ENCODE measurements at places on chromosomes 3 and 15.

DNA sequence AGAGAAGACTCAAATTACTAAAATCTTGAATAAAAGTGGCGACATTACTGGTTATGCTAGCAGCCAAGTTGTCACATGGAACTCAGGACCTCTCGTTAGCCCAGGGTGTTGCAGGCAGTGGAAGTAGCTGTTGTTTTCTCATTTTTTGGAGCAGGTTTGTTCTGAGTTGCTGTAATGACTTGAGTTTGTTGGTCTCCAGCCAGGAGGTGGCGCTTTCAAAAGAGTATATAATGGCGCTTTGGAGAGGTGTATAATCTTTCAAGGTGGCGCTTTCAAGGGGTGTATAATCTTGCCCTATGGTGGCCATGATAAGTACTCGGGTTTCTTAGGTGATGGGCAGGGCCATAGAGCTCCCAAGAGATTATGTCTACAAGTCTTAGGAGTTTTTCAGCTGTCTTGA lies 632.7 kb downstream of the NTRK3 start:
- no peak for DNase-seq

GRCh38 chr3:149340310-149340933 lies 7.0 kb upstream of the TM4SF18 start:
- peak; percentile 82 for DNase-seq

GRCh38 chr3:32990116-32990515 lies 38.7 kb downstream of the CCR4 start:
- no peak for DNase-seq

GRCh38 chr3:146218880-146219866 lies 31.7 kb downstream of the PLSCR4 start:
- peak; percentile 68 for DNase-seq

GRCh38 chr3:59660852-59661625 lies 611.2 kb upstream of the CFAP20DC start:
- DNase-seq: no peak

DNA sequence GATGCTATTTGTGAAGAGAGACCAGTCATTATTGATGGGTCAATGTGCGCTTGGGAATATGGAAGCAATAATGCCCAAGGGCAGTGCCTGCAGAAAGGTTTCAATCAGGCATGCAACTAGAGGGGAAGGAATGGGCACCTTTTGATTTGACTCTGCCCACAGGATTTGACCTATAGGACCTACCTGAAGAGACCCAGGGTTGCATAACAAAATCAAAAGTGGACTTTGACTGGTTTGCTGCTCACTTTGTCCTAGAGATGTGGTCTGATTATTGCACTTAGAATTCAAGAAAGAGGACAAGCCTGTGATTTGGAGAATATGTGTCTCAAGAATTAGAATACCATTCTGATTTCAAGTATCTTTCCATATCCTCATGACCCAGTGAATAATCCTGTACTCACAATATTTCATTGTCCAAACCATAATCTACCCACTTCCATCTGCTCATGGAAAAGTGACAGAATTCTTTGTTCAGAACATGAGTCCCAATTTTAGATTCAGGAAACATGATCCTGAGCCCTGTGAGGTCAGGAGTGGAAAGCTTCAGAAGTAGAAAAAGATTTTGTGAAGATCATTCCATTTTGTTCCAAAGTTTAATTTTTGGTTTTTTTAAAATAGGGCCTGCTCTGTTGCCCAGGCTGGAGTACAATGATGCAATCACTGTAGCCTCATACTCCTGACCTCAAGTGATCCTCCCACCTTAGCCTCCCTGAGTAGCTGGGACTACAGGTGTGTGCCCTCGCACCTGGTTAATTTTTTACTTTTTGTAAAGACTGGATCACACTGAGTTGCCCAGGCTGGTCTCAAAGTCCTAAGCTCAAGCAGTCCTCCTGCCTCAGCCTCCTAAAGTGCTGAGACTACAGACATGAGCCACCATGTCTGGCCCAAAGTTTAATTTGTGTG lies 151.3 kb upstream of the NR2E3 start:
- DNase-seq: no peak

- peak; percentile 11 for DNase-seq
These were observed 80.1 kb downstream of the AQR start for GRCh38 chr15:34889476-34889875.

DNA sequence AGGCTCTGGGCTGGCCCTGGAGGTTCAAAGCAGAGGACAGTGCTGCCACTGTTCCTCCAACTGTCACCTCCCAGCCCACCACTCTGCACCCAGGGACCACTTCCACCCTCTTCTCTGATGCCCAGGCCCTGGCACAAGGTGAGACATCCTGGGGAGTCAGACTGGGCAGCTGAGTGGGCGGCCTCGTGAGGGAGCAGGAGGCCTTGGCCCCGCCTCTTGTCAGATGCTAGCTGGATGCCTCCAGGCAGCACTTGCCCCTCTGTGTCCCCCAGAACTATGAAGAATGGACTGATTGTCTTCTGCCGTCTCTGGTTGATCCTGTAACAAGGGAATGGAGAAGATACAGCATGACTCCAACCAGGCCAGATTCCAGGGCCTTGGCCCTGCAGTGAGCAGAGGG lies 191.0 kb upstream of the LINGO1 start:
- no peak for DNase-seq

GRCh38 chr15:82139823-82140268 lies 94.0 kb upstream of the MEX3B start:
- peak; percentile 80 for DNase-seq

- DNase-seq: no peak
These were observed 2.2 kb downstream of the DENND4A start for GRCh38 chr15:65789759-65790425.

- no peak for DNase-seq
These were observed 60.9 kb upstream of the CDV3 start for GRCh38 chr3:133512416-133513089.
